Urothelium cell line (cell line): ENCODE measurements at places on chromosomes 4 and X.

DNA sequence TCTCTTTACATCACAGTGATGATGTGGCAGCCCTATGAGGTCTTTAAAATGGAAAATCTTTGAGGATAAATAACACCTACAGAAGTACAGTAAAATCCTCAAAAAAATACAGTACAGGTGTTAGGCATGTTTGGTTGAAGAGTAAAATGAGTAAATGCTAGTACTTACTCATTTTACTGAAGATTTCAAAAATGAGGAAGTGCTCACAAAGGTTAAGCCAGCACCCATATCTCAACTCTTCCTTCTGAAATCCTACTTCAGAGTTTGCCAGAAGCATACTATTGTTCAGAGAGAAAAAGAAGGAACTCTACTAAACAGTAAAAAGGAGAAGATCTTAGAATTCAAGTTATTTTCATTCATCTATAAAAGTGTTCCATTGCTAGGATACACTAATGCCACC is 130.9 kb downstream of the CBR4 start:
- DNase-seq: no peak

GRCh38 chr4:8050555-8051206 is 107.9 kb downstream of the ABLIM2 start:
- no peak for DNase-seq

DNA sequence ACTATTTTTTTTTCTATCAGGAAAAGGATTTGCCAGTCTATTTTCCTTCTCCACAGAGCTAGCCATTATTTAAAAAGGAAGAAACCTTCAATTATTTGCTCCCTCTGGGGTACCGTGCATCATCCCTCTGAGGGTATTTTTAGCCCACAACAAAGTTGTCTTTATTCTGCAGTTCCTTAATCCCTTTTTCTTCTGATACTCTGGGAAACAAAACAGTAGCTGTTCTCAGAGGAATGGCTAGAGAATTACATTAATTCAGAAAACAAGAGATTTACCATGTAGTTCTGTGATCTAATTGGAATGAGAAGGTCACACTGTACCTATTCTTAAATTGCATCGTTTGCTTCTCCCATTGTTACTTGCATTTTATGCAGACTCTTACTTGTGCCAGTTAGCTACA is 1056.7 kb downstream of the STIM2 start:
- DNase-seq: no peak

DNA sequence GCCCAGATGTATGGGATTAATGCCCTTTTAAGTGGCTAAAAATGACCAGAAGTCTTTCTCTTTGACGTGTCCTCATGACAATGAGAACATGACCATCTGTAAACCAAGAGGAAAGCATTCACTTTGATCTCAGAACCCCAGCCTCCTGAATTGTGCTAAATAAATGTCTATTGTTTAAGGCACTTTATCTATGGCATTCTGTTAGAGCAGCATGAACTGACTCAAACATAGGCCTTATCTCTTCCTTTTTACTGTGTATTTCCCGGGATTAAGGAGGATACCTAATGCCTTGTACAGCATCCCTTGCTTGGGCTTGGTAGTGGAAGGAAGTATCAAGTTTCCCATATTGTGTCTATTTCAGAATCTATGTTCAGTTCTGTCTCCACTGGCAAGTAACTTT is 47.2 kb upstream of the HS3ST1 start:
- no peak for DNase-seq

- DNase-seq: peak; percentile 90
Measured at GRCh38 chr4:6716018-6716911, at the start of gene BLOC1S4. BLOC1S4 (plus strand) TSS chr4:6716174; CDS start chr4:6716210, 36 bp downstream.

- no peak for DNase-seq
Measured at GRCh38 chr4:176404621-176405020, 84.9 kb downstream of the SPCS3 start.

DNA sequence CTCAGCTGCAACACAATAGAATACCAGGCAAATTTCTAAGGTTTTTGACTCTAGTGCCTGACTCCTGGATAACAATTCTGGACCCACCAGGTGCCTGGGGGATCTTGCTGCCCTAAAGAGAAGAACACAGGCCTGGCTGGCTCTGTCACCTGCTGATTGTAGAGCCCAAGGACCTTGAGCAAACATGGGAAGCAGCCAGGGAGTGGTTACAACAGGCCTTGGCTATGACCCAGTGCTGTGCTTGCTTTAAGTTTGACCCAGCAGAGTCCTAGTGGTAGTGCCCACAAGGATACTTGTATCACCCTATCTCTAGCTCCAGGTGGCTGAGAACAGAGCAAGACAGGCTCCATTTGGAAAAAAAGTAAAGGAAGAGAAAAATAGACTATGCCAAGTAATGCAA is 176.8 kb upstream of the DCAF12L2 start:
- no peak for DNase-seq

GRCh38 chr4:74395633-74396032 is 30.7 kb downstream of the EREG start:
- no peak for DNase-seq

GRCh38 chr4:95524729-95525128 is 24.0 kb downstream of the UNC5C start:
- DNase-seq: no peak

DNA sequence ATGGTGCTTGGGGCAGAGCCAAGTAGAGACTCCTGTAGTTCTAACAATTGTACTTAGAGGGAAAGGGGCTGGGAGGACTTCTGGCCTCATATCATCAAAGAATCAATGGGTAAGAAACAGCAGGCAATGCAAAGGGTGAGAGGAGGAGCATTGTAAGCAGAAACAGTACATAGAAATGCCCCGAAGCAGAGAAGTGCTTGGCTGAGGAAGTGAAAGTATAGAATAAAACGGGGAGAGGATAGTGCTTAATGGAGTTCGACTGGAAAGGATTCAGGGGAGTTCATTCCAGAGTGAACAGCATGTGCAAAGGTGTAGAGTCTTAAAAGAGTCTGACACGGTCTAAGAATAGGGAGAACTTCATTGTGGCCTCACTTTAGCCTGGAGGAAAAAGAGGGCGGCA is 103.0 kb downstream of the SYNPO2 start:
- DNase-seq: no peak

DNA sequence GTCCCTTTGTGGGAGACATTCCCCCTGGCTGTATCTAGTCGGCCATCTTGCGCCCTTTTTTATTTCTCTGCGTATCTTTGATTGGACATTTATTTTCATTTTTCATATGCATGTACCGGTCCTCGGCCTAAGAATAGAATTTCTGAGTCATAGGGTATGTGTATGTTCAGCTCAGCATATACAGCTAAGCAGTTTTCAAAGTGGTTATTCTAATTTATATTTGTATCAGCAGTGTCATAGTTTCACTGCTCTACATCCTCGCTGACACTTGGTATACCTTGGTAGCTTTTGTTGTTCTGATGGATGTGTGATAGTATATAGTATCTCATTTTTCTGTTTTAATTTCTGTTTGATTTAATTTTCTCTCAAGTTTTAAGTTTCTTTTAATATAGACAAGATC is 38.7 kb downstream of the BEX3 start:
- no peak for DNase-seq

DNA sequence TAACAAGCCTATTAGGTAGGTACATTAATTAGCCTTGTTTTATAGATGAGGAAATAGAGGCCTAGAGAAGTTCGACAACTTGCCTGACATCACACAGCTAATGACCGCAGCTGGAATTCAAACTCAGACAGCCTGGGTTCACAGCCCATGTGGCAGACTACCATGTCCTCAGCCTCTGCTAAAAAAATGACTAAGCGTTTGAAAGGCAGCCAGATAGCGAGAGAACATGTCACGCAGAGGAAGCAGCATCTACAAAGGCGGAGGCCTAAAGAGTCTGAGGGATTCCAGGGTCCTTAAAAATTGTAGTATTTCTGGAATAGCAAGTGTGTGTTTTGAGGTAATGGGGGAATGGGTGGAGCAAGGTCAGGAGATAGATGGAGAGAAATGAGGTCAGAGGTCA is 33.2 kb upstream of the BMP15 start:
- no peak for DNase-seq

DNA sequence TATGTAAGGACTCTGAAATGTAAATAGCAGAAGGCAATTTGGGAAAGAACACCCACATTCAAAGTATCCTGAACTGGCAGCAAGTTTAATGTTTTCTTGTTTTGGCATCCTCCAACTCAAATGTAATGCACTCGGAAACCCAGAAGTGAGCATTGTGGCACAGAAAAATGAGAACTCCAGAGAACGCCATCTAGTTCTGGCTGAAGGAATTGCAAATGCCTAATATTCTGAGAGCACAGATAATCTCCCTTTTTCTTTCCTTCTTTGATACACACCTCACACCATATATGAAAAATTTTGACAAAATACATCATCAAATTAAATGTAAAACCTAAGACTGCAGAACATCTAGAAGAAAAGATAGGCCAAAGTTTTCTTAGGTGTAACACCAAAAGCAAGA is 52.1 kb downstream of the PWWP3B start:
- DNase-seq: no peak

- DNase-seq: no peak
Measured at GRCh38 chr4:136554033-136554432, 978.3 kb downstream of the PCDH18 start.

DNA sequence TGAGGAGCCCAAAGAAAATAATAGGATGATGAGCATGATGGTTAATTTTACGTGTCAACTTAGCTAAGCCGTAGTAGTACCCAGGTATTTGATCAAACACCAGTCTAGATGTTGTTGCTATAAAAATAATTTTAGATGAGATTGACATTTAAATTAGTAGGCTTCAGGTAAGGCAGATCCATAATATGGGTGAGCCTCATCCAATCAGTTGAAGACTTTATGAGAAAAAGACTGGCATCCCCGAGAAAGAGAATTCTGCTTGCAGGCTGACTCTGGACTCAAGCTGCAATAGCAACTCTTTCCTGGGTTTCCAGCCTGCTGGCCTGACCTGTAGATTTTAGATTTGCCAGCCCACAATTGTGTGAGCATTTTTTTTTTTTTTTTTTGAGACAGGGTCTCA is 192.8 kb upstream of the LNX1 start:
- DNase-seq: no peak

- DNase-seq: peak; percentile 84
Measured at GRCh38 chrX:153032397-153033118, 23.7 kb upstream of the PNMA3 start.

GRCh38 chr4:6641164-6641970 is 882 bp downstream of the MRFAP1 start:
- peak; percentile 31 for DNase-seq

DNA sequence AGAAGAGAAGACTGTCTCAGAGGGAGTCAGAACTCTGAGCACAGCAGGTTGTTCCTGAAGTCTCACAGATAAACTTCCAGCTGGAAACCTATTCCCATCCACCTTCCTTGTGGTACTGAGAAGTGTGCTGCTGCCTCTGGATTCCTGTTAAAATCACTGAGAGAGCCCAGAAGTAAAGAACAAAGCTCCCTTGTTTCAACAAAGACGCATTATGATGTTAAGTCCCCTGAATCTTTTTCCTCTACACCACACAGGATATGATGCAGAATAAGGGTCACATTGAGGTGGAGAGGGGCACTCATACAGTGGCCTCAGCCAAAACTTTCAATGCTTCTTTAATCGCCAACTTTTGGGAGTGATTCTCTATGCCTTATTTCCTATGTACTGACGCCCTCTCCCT is 321.0 kb downstream of the OPHN1 start:
- peak; percentile 32 for DNase-seq

GRCh38 chr4:184444953-184445309 is 29.4 kb downstream of the IRF2 start:
- DNase-seq: no peak

DNA sequence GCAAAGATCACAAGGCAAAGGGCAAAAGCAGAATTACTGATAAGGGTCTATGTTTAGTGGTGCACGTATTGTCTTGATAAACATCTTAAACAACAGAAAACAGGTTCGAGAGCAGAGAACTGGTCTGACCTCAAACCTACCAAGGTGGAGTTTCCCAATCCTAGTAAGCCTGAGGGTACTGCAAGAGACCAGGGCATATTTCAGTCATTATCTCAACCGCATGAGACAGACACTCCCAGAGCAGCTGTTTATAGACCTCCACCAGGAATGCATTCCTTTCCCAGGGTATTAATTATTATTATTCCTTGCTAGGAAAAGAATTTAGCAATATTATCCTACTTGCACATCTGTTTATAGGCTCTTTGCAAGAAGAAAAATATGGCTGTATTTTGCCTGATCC is 51.5 kb downstream of the NPNT start:
- DNase-seq: no peak
